B cell (primary cell): ENCODE measurements at places on chromosomes 12 and 14. TPM values are rescaled to one million over a fixed set of nuclear protein-coding genes. Genes with fewer than 3 reads are reported as not detected.

DNA sequence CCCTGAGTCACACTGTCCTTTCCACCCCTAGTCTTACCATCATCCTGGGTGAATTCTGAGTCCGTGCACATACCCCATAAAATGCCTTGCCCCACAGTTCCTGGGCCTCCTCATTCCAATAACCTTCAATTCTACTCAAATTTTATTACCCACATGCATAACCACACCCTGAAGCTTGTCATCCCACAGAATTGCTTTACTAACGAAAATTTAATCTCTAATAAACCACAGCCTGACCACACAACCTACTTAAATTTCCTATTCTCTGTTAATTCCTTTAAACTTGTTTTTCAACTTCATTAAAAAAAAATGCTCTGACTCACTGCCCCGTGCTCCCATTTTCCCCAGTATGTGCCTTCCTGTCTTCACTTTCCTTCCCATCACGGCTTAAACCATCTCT lies 205.9 kb downstream of the PHLDA1 start:
- no peak for DNase-seq
- H3K36me3 ChIP-seq, result no peaks in the 10 kb centered on the region
- no peaks in the 10 kb centered on the region for H3K4me1 ChIP-seq
- peaks cover 4% of the 10 kb centered on the region for H3K27me3 ChIP-seq
- H3K4me3 ChIP-seq, result no peak overlapping the region
- no peak overlapping the region for H3K27ac ChIP-seq

GRCh38 chr14:93017301-93017797 lies 94.4 kb downstream of the CHGA start:
- H3K4me3 ChIP-seq, result no peak overlapping the region
- peaks cover 8% of the 10 kb centered on the region for H3K4me1 ChIP-seq
- no peak overlapping the region for H3K27ac ChIP-seq
- peaks cover 15% of the 10 kb centered on the region for H3K36me3 ChIP-seq
- DNase-seq, result no peak

DNA sequence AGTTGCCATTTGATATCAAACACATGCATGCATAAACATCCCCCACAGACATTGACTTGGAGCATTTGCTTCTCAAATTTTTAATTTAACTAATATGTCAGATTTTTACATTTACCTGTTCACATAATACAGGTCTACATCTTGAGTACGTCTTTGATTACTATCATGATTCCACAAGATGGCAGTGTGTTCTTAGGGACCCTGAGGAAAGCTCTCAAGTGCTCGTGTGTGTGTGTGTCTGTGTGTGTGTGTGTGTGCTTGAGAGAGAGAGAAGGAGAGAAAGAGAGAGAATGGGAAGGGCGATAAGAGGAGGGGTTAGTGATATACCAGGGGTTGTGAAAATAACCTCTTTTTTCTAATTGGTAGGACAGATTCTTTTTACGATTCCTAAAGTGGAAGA lies 167.1 kb upstream of the OR4E1 start:
- no peaks in the 10 kb centered on the region for H3K4me1 ChIP-seq
- H3K36me3 ChIP-seq, result no peaks in the 10 kb centered on the region
- no peaks in the 10 kb centered on the region for H3K27me3 ChIP-seq
- no peak for DNase-seq
- H3K4me3 ChIP-seq, result no peak overlapping the region

The LBHD2 gene
- not detected in 2 replicates for polyA plus RNA-seq

GRCh38 chr12:53492188-53492587 lies 7.1 kb downstream of the MAP3K12 start:
- peak; percentile 63 for DNase-seq
- H3K27me3 ChIP-seq, result no peaks in the 10 kb centered on the region
- H3K4me1 ChIP-seq, result peaks cover 16% of the 10 kb centered on the region

GRCh38 chr12:103855036-103855712 lies 14.1 kb upstream of the NT5DC3 start:
- no peak overlapping the region for H3K4me3 ChIP-seq
- no peaks in the 10 kb centered on the region for H3K36me3 ChIP-seq

DNA sequence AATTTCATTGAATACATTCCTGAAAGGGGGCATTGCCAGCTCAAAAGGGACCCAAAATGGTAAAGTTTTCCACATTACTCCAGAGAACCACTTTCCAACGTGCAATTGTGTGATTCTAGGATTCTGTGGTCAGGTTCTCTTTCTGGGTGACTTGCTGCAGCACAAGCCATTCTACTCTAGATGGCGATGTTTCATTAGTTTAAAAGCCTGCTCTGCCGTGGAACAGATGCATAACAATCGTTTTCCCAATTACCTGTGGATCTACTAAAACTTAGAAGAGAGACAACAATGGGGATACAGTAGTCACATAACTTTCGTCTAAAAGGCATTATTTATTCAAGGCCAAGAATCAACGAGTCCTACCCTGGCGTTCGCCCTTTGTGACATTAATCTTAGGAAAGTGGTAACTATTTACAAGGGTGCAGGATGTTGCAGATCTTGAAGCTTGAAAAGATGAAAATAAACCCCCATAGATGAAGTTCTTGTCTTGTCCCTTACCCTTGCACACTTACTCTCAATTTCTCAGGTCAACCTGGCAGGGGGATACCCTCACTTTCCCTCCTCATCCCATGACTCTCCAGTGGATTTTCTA lies 400.9 kb downstream of the SNAPC1 start:
- H3K27ac ChIP-seq, result no peak overlapping the region
- peak; percentile 42 for DNase-seq
- H3K36me3 ChIP-seq, result no peaks in the 10 kb centered on the region
- H3K27me3 ChIP-seq, result peaks cover 6% of the 10 kb centered on the region
- H3K4me1 ChIP-seq, result no peaks in the 10 kb centered on the region
- no peak overlapping the region for H3K4me3 ChIP-seq

DNA sequence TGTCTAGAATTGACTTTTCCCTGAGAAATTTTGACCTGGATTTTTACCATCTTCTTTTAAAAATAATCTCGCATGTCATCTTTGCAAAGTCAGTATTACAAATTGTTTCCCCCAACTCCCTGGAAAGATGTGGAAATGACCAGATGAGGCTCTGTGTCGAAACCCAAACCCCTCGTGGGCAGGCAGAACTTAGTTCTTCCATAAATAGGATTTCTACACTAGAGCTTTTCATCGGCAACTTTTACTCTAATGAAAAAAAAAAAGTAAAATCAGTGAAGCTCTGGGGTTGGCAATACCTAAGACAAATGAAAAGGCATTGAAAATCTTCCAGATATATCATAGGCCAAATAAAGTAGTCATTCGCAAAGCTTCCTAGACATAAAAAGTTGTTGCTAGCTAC lies 17.0 kb downstream of the SSPN start:
- no peaks in the 10 kb centered on the region for H3K27me3 ChIP-seq
- no peaks in the 10 kb centered on the region for H3K36me3 ChIP-seq
- no peak overlapping the region for H3K27ac ChIP-seq
- H3K4me1 ChIP-seq, result no peaks in the 10 kb centered on the region

GRCh38 chr12:98721204-98721702 lies 76.2 kb downstream of the APAF1 start:
- H3K4me1 ChIP-seq, result no peaks in the 10 kb centered on the region
- DNase-seq, result no peak
- H3K4me3 ChIP-seq, result no peak overlapping the region

The KLHL33 gene
- 0.25 and 0.36 TPM in 2 replicates for polyA plus RNA-seq

The B3GNT4 gene
- polyA plus RNA-seq, result not detected in 2 replicates

The DBX2 gene
- not detected in 2 replicates for polyA plus RNA-seq

DNA sequence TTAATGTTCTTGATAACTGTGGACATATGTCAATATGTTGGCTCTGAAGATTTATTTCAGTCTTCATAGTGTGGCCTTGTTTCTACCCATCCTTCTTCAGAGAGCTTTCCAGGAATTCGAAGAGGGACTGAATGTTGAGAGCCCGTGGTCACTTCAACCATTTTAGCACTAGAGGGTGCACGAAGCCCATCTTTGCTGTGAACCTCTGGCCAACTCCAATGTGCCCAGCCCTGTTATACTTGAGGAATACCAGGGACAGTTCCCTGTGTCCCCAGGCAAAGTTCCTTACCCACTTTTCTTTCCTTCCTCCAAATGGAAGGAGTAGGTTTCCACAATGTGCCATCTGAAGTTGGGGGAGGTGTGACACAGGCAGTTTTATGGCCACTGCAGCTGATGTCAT lies 603.5 kb downstream of the RPL10L start:
- no peak overlapping the region for H3K4me3 ChIP-seq
- H3K36me3 ChIP-seq, result no peaks in the 10 kb centered on the region
- no peak for DNase-seq
- no peaks in the 10 kb centered on the region for H3K27me3 ChIP-seq
- H3K4me1 ChIP-seq, result no peaks in the 10 kb centered on the region

GRCh38 chr12:54299515-54300224 lies 1.1 kb downstream of the NFE2 start:
- no peak for DNase-seq
- H3K36me3 ChIP-seq, result no peaks in the 10 kb centered on the region
- H3K27ac ChIP-seq, result no peak overlapping the region
- H3K4me1 ChIP-seq, result peaks cover 39% of the 10 kb centered on the region
